ENCODE measurements at places on chromosomes 6 and 20.

DNA sequence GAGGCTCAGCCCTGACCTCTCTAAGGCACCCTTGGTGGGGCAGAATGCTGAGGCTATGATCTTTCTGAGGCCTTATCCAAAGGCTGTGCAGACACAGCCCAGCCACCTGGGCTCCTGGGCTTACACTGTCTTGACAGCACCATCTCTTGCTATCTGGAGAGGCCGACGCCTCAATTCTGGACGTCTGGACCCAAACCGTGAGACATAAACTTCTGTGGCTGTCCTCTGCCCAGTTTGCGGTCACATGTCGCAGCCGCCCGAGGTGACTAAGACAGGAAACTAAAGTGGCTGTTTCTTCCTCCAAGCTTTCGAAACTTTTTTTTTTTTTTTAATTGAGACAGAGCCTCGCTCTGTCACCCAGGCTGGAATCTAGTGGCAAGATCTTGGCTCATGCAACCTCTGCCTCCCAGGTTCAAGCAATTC is 49.3 kb downstream of the PRR18 start:
- DNase-seq = no peak

GRCh38 chr6:75621846-75622245 is 20.2 kb downstream of the SENP6 start:
- DNase-seq = no peak

DNA sequence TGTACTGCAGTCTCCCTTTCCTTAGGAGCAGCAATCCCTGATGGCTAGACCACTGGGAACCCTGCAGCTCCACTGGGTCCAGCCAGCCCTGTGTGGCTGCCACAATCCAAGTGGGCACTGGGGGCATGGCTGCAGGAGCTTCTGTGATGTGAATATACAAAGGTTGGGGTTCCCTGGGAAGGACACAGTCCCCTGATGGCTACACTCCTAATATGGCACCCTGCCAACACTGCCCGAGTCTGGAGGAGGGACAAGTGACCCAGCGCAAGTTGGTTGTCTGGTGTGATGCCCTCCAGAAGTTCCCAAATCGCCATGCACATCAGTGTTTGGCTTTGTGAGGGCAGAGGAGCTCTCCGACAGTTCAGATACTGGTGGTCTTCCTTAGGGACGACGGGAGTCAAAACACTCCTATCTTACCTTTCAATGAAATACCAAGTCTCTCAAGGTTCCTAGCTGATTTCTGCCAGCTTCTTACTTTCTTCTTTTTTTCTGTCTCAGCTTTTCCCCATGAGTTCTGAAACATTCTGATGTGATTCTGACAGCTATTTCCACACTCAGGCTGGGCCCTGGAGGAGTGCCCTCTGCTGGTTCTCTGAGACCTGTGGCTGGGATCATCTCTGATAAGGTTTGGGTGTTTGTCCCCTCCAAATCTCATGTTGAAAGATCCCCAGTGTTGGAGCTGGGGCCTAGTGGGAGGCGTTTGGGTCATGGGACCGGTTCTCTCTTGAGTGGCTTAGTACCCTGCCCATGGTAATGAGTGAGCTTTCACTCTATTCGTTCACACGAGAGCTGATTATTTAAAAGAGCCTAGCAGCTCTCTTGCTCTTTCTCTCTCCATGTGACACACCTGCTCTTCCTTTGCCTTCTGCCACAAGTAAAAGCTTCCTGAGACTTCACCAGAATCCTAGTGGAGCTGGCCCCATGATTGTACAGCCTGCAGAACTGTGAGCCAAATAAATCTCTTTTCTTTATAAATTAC is 15.5 kb upstream of the ZFP57 start:
- DNase-seq = no peak

- DNase-seq = no peak
These were observed 72.8 kb downstream of the KIF13A start for GRCh38 chr6:17914651-17915050.

- DNase-seq = no peak
These were observed 97.8 kb downstream of the PACRG start for GRCh38 chr6:162825597-162825996.

DNA sequence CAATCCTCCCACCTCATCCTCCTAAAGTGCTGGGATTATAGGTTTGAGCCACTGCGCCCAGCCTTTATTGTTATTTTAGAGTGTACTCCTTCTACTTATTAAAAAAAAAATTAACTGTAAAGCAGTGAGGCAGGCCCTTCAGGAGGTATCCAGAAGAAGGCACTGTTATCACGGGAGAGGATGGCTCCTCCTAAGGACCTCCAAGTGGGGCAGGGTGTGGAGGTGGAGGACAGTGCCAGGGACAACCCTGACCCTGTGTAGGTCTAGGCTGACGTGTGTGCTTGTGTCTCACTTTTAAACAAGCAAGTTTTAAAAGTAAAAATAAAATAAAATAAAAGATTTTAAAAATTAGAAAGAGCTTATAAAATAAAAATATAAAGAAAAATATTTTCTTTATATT is 23.7 kb upstream of the TAF4 start:
- no peak for DNase-seq

DNA sequence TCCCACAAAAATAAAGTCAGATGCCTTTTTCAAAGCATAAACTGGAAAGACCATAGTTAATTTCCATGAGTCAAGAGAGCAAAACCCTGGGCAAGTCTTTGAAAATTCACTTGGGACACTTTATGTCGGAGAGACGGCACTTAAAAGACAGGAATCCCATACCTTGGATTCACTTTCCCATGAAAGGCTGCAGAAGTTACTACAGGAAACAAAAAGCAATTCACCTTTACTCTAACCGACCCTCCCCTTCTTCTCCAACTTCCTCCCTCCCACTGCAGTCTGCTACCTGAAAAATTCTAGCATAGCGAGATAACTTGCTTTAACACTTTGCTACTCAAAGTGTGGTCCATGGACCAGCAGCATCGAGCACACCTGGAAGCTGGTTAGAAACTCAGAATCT is 539.1 kb upstream of the JAG1 start:
- DNase-seq = no peak

DNA sequence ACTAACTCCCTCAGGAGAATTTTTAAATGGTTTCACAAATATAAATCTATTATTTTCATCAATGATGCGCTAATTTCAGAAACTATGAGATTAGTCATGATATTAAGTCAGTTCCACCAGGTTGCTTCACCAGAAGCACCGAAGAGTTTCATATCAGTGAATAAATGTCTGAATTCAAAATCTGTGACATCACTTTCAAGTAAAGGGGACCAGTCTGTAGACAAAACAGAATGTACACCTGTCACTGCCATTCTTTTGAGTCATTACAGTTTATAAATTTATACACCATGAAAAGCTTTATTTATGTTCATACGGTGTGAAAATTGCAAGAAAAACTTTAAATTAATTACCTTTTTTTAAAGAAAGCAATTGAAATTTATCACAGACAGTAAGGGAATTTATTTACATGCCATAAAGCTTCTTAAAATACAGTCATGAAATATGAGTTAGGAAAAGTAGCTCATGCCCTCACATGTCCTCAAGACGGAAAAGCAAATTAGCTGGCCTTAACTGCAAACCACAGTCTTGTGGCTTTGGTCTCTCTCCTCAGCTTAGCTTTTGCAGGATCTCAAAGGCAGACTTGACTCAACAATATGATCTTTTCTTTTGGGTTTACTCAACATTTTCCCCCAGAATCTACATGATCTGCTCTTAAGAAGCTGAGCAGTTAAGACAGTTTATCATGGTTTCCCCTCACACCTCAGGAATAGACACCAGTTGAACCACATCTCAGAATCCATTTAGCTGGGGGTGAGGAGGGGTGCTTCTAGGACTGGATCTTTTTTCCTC is 177.7 kb upstream of the MCHR2 start:
- no peak for DNase-seq

DNA sequence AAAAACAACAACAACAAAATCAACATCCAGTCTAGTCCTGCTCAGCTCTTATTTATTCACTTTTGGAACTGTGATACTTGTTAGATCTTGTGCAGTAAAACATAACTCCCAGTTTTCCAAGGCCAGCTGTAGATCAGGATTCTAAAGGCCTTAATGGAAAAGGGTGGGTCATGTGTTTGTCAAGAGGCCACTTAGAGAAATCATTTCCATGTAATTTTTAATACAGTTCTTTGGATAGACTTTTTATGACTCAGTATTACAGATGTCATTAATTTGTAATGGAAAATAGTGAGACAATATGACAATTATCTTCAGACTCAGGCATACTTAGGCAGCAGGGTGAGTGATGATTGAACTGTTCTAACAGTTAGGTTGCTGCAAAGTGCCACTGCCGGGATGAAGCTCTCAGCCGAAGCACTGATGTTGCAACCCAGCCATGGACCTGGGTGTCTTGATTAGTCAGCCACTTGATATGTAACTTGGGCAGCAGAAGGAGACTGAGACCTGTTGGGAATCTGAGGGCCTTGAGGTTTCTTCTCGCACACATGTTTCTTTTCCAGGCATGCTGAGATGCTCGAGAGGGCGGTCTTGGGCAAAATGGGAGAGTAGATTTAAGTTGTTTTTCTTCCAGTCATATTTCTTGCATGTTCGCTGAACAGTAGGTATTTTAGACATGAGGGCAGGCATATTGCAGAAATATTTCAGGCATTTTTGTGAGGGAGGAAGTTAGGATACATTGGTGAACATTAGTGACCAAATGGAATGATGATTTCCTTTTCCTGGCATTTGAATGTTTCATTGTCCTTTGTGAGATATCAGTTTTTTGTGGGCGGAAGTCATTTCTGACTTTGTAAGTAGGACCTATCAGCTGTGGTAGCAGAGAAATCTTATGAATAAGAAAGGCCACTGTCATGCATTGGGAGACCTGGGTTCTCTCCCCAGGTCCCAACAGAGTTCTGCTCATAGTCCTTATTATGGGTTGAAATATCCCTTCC is 52.3 kb downstream of the SLX4IP start:
- no peak for DNase-seq

Measured in skeletal muscle cell (primary cell).